ENCODE measurements at places on chromosomes 6 and 20.

- DNase-seq, result no peak
Measured at GRCh38 chr6:138538390-138539031, 39.2 kb upstream of the NHSL1 start.

DNA sequence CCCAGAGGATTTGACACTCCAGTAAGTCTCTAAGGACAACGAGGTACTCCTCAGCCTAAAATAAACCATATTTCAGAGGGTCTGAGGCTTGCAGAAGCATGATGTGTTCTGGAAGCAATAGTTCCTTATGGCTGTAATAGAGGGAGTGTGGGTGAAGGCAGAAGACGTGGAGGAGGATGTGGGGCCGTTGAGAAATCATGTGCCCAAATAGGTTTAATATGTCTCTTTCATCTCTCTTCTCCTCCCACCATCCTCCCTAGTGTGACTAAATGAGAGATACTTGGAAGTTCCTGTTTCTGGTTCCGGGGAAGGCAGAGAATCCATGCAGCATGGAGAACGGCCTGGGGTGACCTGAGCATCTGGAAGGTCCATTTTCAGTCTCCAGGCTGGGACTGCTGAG is 174.0 kb upstream of the RSPO3 start:
- no peak for DNase-seq

DNA sequence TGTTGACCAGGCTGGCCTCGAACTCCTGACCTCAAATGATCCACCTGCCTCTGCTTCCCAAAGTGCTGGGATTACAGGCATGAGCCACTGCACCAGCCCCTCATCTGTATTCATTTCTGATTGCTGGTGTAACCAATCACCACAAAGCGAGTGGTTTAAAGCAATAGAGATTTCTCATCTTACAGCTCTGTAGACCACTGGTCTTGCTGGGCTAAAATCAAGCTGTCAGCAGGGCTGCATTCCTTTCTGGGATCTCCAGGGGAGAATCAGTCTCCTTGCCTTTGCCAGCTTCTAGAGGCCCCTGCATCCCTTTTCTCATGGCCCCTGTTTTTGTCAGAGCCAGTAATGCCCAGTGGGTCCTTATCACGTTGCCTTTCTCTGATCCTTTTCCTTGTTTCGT is 49.9 kb upstream of the PMEPA1 start:
- no peak for DNase-seq

- no peak for DNase-seq
Measured at GRCh38 chr20:36808317-36809257, 35.0 kb upstream of the DSN1 start.

- peak; percentile 69 for DNase-seq
Measured at GRCh38 chr20:37095599-37096414, at the start of gene RBL1. Gene RBL1 (minus strand): TSS chr20:37095997. CDS start chr20:37095928, 69 bp downstream.

DNA sequence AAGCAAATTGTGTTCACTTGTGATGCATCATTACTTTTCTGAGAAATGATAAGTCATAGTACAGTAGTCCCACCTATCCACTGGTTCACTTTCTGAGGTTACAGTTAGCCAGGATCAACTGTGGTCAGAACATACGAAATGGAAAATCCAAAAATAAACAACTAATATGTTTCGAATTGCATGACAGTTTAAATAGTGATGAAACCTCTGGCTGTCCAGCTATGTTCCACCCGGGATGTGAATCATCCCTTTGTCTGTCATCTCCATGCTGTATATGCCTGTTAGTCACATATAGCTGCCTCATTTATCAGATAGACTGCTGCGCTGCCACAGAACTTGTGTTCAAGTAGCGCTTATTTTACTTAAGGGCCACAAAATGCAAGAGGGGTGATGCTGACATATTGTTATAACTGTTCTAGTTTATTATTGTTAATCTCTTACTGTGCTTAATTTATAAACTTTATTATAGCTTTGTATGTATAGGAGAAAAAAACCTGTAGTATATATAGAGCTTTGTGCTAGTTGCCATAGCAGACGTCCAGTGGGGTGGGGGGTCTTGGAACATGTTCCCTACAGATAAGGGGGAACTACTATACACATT is 29.2 kb downstream of the AFDN start:
- no peak for DNase-seq

GRCh38 chr20:38727607-38728190 is 3.4 kb downstream of the SLC32A1 start:
- no peak for DNase-seq

GRCh38 chr6:87656857-87657256 is 45.2 kb downstream of the AKIRIN2 start:
- DNase-seq, result no peak

DNA sequence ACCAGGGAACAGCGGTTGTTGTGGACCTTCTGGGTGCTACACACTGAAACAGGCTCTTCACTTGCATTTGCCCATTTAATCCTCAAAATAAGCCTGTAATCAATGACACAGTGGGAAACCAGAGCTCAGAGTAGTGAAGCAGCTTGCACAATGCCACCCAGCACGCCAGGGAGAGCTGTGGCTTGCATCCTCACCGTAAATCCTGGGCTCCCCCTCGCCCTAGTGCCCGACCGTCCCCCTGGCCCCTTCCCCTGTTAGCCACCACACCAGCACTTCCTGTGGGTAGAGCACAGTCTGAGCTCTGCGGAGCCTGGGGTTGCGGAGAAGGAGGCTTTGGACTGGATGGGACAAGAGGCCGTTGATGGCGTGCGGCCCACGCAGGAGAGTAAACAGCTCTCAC is 14.5 kb downstream of the VSTM2L start:
- no peak for DNase-seq

DNA sequence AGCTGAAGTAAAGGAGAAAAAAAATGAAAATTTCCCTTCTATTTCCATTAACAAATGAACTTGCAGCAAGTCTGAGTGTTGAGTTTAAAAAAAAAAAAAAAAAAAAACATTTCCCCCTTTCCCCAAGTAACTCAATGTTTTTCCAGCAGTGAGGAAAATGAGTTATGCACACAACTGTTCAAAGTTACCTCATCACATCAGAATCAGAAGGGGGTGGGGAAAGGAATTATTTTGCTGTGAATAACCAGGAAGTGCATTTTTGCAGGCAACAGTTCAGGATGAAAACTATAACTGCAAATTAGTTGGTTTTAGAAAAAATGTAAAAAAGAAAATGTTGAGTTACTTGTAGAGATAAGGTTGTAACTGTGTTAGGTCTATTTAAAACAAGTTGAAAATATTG is 568.9 kb upstream of the CITED2 start:
- no peak for DNase-seq

DNA sequence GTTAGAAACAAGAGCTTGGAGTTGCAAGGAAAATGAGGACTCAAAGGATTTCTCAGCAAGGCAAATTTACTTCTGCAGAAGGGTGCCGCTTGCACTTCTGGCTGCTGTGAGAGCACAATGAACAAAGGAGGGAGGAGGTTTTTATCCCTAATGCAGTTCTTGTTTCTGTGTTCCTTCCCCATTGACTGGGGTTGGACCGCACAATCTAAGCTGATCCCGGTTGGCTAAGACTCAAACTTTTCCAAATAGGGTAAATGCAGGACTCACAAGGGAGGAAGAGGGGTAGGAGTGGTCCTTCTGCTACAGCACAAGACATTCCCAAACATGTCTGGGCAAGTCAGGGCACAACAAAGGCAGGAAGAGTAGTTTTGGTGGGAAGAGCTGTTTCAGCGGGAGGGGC is 249.6 kb upstream of the MOCS1 start:
- no peak for DNase-seq

GRCh38 chr6:28709478-28710349 is 184.0 kb downstream of the GPX5 start:
- DNase-seq, result no peak

DNA sequence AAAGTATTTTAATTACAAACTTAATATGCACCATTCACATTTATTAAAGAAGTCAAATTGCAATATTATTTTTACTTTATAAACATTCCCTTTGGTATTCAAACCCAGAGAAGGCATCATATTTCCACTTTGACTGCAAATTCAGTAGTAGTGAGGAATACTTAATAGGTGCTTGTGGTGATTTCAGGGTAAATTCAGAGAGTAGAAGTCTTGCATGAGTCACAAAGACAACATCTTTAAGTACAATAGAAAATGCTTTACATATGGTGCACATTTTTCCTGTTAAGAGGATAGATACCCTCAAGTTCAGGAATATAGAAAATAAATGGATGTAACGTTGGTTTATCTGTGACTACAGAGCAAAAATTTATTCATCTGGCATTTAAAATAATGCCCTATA is 390.2 kb downstream of the TENT5A start:
- no peak for DNase-seq

DNA sequence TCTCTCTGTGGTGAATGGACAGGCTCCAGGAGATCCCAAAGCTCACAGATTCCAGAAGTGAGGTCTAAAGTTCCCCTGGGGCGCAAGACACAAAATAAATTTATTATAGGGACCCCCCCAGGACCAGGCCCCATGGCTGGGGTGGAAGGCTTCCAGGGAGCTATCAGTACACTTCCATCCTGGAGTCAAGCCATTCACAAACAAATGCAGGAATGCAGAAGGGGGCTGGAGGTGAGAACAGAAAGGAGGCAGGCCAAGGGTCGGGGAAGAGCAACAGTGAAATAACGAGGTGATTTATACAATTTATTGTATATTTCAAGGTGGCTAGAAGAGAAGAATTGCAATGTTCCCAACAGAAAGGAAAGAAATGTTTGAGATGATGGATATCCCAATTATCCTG is 126.9 kb downstream of the LY86 start:
- no peak for DNase-seq

DNA sequence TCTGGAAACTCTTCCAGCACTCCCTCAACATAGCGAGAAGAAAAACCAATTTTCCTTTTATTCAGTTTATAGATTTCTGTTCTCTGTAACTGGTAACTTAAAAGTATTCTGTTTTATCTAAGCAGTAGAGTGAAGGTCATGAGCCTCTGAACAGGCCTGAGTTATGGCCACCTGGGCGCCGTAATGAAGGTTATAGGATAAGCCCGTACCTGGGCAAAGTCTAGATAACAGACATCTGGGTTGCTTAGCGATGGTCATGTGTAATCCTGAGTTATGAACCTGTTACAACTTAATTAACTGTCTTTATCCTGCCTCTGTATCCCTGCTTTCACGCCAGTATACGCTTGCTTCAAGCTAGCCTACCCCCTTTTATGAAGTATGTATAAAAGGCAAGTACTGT is 13.0 kb upstream of the FAM217A start:
- no peak for DNase-seq

DNA sequence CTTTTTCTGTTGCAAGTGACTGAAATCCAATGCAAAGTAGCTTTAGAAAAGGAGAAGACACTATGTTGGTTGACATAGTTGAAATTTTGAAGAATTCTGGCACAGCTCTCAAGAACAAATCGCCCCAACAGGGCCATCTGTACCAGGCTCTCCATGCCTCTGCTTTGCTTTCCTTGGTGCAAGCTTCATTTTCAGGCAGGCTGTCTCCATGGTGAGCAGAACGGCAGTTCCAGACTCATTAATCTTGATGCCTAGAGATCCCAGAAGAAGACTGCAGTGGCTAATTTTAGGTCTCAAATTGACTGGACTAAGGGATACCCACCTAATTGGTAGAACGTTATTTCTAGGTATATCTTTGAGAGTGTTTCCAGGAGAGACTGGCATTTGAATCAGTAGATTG is 950.7 kb upstream of the FLRT3 start:
- DNase-seq, result no peak

DNA sequence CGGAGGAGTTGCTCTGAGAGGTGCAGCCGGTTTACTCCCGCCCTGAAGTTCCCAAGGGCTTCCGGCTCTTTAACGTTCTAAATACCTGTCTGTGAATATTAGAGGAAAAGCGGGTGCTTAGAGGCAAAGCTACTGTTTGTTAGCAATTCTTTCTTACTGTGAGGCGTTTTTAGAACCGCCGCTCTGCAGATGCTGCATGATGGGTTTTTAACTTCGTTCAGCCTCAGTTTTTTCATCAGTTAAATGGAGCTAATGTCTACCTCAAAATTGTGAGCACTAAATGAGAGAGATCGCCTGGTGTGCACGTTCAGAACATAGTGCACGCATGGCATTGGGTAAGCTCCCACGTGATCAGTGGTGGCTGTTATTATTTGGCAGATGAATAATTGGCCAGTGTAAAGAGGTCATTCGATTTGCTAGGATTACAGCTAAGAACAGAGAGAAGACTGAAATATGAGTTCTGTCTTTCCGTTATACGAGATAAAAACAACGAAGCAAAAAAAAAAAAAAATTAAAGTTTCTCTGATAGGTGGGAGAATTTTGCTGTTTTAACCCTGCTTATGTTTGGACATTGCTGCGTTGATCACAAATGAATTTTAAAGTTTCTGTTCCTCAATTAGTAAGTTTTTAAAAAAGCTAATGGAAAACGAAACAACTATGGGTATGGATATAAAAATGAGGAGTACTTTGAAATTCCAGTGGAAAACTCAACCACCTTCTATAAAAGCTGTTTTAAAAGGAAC is 660 bp upstream of the TFB1M start:
- DNase-seq, result peak; percentile 95

GRCh38 chr6:120608826-120609225 is 725.5 kb downstream of the TBC1D32 start:
- no peak for DNase-seq

- DNase-seq, result peak; percentile 15
Measured at GRCh38 chr6:119347466-119348095, 2.0 kb downstream of the MAN1A1 start.

GRCh38 chr6:169527306-169527705 is 174.5 kb downstream of the WDR27 start:
- no peak for DNase-seq

- DNase-seq, result no peak
Measured at GRCh38 chr6:9783567-9783966, 631.3 kb downstream of the TFAP2A start.

DNA sequence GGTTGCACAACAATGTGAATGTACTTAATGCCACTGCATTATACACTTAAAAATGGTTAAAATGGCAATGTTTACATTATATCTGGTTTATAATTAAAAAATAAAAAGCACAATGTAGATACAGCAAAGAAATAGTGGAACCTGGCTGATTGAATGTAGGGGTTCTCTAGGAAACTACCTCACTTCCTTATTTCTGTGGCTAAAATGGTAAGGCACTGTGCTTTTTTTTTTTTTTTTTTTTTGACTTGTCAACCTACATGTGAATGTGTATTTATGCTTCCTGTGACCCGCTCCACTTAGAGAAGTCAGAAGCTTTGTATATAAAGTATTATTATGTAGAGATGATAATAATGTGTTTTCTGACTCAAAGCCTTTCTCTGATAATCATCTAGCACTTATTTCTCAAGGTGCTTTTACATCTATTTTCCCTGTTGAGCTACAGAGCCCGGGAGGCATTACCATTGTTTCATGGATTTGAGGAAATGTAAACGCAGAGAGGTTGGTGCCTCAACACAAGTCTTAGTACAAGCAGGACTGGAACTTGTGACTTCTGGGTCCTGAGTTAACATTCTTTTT is 55.0 kb downstream of the SOX4 start:
- DNase-seq, result no peak

DNA sequence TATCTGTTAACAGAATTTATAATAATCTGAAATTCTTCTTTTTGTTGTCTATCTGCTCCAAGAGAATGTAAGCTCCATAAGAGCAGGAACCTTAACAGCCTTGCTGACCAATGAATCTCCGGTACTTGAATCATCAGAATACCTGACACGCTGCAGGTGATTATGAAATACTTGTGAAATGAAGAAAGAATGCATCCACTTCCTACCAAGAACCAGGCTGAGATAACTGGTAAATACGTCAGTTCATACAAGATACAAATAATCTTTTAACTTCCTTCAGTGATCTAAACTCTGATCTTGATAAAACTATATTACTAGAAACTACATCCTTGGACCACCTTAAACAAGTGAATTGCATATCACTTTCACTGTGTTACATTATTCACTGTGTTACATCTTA is 116.2 kb downstream of the MAP3K5 start:
- no peak for DNase-seq

All from SHP77 treated with DMSO at 0.1 percent for 48 hours (cell line).